ENCODE measurements at places on chromosomes 5 and 9.

- DNase-seq: no peak
Measured at GRCh38 chr5:118371973-118372831, 616.1 kb downstream of the DTWD2 start.

- DNase-seq: no peak
Measured at GRCh38 chr9:75051285-75051684, 23.2 kb upstream of the CARNMT1 start.

DNA sequence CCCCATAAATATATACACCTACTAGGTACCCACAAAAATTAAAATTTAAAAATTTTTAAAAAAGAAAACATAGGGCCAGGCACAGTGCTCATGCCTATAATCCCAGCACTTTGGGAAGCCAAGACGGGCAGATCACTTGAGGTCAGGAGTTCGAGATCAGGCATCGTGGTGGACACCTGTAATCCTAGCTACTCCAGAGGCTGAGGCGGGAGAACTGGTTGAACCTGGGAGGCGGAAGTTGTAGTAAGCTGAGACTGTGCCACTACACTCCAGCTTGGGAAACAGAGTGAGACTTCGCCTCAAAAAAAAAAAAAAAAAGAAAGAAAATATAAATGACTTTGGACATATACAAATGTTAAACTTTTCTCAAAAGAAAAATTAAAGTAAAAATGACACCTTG is 33.3 kb upstream of the RNF38 start:
- no peak for DNase-seq

- no peak for DNase-seq
Measured at GRCh38 chr5:170097934-170098333, 7.8 kb upstream of the FOXI1 start.

DNA sequence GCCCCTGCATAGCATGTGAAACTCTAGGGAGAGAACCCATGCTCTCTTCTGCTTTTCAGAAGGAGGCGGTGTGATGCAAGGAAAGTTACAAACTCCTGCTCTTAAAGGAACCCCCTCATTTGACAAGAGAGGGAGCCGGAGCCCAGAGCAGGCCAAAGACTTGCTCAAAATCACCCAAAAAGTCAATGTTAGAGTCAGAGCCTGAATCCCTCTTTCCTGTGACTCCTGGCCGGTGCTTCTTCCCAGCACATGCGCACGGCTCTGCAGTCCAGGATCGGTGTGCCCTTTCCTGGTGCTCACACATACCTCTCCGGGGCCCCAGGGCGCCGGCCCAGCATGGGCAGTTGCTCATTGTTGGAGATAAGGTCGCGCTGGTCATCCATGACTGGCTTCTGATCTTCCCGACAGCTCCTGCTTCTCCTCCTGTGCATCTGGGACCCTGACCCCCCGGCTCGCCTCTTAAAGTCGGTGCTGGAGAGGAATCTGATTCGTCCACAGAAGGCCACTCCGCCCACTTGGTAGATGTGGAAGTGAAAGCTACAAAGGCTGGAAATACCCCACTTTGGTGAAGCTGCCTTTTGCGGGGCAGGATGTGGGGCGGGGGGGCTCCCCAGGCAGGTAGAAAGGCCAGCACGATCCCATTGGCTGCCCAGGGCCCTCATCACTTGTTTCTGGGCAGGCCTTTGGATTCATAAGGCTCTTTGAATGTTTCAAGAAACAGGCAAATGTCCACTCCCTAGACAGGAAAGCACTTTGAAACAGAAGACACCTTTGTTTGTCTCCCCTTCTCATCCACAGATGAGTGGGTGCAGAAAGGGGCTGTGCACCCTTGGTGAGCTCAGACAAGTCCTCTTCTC is at the start of gene CD74:
CD74 (minus strand) TSS at position 592 of the 857 bp plus-strand sequence; CDS start at position 431, 161 bp downstream.
- peak; percentile 85 for DNase-seq

- no peak for DNase-seq
Measured at GRCh38 chr5:116358911-116359418, 215.7 kb downstream of the SEMA6A start.

Measured in activated T-cell treated with anti-CD3 and anti-CD28 coated beads for 4 hours (primary cell).